ENCODE measurements at places on chromosomes 16 and 17.

- no peak for DNase-seq
Measured at GRCh38 chr17:35099908-35100307, 19.8 kb downstream of the RAD51D start.

DNA sequence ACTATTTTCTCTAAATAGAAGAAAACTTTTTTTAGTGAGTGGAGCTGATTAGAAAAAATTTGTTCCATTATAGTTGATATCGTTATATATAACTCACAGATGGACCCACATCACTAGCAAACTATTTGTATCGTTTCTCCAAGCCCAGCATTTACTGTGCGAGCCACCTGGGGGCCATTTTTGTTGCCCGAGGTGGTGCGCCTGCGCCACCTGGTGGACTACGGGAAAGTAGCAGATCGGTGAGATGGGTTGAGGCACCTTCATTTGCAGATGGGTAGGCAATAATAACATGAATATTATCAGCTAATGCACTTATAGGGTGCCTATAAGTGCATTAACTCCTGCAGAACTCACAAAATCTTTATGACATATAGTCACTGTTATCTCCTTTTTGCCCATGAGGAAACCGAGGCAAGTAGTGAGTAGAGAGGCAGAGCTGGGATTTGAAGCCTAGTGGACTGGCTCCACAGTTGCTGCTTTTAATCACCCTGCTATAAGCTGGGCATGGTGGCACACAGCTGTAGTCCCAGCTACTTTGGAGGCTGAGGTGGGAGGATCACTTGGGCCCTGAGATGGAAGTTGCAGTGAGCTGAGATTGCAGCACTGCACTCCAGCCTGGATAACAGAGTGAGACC, 23.2 kb upstream of the NTN1 start:
- DNase-seq: peak; percentile 42

- DNase-seq: no peak
Measured at GRCh38 chr17:81049372-81049911, 14.5 kb downstream of the BAIAP2 start.

GRCh38 chr17:65523411-65523810, 38.0 kb downstream of the AXIN2 start:
- peak; percentile 29 for DNase-seq

DNA sequence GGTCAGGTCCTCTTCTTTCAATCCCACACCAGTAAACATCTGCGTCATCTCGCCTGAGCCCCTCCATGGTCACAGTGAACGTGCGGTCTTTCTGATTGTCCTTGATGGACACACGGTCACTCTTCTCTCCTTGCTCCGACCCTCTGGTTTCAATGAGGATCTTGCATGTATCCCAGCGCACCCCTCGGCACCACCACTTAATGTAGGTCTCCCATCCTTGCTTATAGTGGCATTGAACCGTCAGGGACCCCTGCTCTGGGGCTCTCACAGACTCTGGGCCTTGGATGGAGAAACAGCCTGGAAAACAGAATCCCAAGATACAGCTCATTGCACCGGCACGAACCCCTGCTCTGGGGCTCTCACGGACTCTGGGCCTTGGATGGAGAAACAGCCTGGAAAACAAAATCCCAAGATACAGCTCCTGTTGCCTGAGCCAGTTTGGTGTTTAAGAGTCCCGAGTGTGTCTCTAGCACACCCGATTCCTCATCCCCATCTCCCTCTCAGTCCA, 5.4 kb downstream of the CD300LB start:
- no peak for DNase-seq

- DNase-seq: no peak
Measured at GRCh38 chr16:12752159-12752558, 51.5 kb downstream of the CPPED1 start.

All from fibroblast of lung (primary cell).